ENCODE measurements at places on chromosomes 13 and 19.

GRCh38 chr13:73158851-73159250, 100.0 kb downstream of the KLF5 start:
- no peak for DNase-seq

DNA sequence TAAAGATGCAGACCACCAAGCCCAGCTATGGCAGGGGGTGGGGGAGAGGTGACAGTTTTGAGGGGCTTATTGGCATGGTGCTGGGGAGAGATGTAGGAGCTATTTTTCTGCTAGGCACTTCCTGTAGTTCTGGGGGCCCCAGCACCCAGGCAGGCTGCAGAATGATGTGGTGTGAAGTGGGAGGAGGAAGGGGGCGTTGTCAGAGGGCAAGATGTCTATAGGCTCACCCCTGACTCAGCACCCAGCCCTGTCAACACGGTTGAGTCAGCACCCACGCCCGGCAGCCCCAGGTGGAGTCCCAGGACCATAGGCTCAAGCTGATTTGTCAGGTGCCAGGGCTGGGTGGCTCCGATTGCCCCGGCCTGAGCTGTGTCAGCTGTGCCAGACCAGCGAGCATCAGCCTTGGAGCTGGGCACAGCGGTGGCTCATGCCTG, 5.8 kb downstream of the KLF2 start:
- DNase-seq, result peak; percentile 82

DNA sequence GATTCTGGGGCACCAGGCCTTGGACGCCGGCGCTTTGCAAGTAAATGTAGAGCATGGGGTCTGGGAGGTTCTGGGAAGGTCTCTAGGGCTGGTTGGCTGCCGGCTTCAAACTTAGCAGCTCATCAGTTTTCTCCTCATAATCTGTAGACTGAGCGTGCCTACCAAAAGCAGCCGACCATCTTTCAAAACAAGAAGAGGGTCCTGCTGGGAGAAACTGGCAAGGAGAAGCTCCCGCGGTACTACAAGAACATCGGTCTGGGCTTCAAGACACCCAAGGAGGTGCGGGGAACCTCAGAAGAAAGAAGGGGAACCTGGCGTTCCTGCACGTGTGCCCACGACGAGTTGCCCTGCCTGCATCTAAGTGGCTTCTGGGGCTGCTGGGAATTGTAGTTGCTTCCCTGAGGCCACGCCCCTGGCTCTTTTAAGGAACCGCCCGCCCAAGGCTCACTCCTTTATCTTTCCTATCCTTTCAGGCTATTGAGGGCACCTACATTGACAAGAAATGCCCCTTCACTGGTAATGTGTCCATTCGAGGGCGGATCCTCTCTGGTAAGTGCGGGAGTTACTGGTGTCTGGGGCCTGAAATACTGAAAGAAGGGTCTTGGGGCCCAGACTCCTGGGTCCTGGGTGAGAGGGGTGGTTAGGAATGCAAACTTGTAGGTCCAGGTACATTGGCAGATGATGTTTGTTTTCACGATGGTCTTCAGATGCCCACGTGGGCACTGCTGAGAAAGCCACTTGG, 984 bp downstream of the RPS11 start:
- peak; percentile 76 for DNase-seq

GRCh38 chr13:67841071-67841470, 610.9 kb upstream of the PCDH9 start:
- DNase-seq, result no peak

- no peak for DNase-seq
Measured at GRCh38 chr13:20714563-20715329, 11.2 kb downstream of the IL17D start.

DNA sequence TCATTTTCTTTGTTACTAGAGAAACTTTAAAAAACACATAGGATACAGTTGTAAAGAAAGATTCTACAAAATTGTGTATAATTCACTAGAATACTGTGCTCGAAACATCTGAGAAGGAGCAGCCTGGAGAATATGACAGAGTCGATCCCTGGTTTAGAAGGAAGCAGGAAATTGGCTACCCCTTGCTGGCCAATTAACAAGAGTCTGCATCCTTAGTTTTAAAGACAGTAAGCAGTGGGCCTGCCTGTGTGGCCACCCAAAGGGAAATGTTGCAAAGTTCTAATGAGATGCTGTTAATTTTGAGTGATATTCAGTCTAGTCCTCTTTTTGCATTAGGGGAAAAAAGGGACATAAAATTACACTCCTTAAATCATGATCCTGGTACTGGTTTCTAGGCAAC, 988.6 kb downstream of the PCDH17 start:
- DNase-seq, result no peak

DNA sequence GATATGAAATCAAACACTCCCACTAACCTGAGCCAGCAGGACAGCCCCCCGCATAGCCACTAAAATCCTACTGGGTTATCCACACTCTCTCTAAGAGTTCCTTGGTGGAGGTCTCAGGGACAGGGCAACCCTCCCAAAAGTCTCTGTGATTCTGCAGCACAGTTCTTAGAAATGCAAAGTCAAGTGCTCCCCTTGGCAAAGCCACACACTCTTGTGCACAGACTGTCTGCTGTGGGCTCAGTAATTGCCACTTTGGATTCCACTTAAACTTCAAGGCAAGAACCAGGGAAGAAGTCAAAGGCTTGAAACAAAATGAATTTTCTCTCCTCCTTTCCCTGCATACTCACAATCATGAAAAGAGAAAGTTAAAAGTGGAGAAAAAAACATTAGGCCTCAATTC, 61.5 kb downstream of the DOCK9 start:
- no peak for DNase-seq
